CD4-positive, alpha-beta memory T cell (primary cell): ENCODE measurements at places on chromosomes 3 and 15. TPM values are rescaled to one million over a fixed set of nuclear protein-coding genes. Genes with fewer than 3 reads are reported as not detected.

CCR9 gene
- total RNA-seq, result 4.0 TPM

BNC1 gene
- total RNA-seq, result not detected

GOLGA8G gene
- not detected for total RNA-seq

JAGN1 gene
- 26.5 TPM for total RNA-seq

DNA sequence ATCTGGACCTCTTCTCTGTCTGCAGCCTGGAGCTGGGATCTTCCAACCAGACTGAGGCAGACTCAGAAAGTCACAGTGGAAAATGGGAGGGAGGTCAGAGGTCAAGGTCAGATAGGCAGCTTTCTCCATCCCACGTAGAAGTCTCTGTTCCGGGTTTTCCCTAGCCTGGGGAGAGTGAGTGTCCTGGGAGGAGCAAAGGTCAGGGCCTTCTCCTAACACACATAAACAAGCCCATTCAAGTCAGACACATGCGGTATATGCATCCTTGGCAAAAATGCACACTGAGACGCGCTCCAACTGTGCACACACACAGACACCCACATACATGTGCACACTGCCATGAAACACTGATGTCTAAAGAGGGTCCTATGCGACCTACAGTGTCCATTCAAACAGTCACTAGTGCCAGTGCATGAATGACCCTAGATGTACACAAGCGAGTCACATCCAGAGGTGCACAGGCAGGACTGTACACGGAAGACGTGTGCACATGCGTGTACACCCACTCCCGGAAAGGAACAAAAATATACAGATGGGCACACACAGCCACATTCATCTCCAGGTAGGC lies 681 bp downstream of the TWF2 start:
- DNase-seq, result no peak

DNA sequence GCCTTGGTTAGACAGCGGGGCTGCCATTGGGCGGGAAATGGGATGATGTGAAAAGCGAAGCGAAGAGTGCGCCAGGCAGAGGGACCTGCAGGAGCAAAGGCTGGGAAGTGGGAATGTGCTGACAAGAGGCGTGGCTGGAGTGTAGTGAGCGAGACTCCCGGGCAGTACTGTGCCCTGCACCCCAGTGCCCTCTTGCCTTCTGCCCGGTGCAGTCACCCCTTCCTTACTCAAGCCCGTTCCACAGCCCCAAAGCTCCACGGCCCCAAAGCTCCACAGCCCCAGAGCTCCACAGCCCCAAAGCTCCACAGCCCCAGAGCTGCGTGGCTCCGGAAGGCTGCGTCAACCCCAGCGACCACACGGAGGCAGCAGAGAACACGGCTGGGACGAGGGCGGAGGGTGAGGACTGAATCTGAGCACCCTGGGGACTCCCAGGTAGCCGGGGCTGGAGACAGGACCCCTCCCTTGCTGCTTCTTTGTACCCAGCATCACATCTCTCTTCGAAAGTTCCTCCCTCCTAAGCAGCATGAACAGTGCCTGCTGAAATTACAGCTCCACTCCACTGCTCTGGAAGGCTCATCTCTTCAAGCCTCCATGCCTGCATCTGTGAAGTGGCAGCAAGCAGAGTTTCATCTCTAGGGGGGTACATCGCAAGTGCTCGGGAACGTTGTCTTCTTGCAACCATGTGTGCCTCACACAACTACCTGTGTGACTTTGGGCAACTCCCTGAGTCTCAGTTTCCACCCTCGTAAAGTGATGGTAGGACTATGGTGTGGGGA lies 108.9 kb downstream of the FBLN2 start:
- DNase-seq, result peak; percentile 62

- no peak for DNase-seq
These were observed 420.4 kb downstream of the ROBO2 start for GRCh38 chr3:77460326-77460725.

DNA sequence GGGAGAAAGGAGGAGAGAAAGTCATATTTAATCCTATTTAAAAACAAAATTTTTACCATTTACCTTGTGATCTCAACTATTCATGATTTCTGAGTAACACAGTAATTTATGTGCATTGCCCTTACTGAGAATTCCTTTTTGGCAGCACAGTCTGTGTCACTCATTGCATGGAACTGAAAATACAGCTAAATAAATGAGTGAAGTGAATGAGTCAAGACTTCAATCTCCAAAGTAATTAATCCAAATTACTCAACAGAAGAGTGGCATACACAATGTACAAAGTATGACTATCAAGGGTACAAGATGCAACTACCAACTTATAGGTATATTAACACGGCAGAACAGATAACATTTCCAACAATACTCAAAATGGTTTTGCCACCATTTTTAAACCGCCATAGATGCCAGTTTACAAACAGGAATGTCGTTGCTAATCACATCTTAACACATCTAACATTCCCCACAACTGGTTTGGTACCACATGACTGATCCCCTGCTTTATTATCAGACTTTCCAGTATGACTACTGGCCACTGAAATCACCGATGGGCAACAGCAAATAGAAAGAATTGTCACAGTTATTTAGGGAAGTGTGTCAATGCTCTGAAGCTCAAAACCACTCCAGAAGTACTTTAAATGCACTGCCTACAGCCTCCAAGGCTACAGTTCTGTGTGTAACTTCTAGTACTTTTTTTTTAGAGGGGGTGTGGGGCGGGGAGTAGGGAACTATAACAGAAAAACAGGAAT lies 410.4 kb downstream of the SHQ1 start:
- DNase-seq, result no peak

DNA sequence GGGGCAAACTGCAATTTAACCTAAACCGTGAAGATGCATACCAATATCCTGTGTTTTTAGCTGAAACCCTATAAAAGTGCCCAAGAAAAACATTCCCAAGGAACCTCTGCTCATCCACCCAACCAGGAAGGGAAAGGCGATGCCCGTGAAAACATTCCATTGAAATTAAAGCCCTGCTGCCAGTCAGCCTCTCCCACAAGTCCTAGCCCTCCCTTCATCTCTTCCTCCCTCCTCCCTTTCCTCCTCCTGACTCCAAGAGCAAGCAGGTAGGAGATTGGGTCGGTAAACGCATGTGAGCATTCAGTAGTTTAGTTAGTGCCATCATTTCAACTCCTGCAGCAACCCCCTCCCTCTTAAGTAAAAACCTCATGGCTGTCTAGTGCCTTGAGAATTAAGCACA lies 27.7 kb downstream of the HES1 start:
- no peak for DNase-seq

DNA sequence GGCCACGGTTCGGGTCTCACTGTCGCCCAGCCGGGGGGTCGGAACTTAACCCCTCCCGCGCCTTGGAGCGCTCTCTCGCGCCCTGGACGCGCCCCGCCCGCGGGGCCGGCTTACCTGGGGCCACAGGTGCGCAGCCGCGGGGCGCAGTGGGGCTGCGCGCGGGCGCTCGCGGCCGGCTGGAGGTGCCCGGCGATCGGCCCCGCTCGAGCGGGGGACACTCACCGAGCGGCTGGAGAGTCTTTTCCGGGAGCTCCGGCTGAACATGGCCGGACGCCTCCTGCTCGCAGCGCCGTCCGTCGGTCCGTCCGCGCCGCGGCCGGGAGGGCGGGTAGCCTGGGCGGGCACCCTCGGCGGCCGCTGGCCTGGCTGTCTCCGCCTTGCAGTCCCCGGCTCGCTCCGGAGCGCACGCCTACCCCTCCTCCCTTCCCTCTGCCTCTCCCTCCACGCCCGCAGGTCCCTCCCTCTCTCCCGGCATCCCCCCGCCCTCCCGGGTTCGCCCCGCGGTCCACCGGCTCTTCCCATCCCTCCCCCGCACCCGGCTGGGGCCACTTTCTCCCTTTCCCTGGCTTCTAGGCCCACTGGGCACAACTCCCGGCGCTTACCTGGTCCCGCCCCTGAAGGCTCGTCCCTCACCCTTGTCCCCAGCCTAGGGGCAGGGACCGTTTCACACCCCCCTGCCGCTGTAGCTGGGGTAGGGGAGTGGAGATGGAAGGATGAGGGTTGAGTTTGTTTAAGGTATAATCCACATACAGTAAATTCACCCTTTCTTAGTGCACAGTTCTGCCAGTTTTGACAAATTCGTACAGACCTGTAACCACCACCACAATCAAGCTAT lies 220.1 kb upstream of the PRICKLE2 start:
- no peak for DNase-seq

DNA sequence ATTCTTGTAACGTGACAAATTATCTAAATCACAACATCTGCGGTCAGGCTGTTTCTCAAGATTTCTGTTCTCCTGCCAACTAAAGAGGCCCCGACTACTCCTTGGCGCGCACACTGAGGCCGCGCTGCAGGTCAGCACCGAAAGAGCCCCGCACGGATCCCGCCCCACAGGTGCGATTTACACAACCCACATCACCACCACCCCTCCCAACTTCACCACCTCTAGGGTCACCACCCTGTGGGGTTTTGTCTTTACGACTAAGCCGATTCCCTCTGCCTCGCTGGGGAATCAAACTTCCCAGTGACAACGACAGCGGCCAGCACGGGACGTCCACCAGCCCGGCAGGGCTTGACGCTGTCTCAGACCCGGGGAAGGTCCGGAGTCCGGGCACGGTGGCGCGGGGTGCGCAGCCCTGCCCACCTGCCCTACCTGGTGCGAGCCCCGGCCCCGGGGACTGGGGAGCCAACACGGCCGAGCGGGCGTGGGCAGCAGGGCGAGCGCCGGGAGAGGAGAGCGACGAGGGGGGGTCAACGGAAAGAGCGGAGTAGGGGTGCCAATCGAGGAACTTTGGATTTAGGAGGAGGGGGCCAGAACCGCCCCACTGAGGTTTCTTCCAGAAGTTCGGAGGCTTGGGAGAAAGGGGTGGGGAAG lies 764 bp downstream of the UACA start:
- peak; percentile 4 for DNase-seq

GRCh38 chr3:184078851-184079250 lies 18.0 kb upstream of the HTR3E start:
- no peak for DNase-seq

GRCh38 chr3:10702961-10703740 lies 112.9 kb upstream of the SLC6A11 start:
- DNase-seq, result no peak

- no peak for DNase-seq
These were observed 91.9 kb upstream of the PRR23C start for GRCh38 chr3:139136469-139137202.

- no peak for DNase-seq
These were observed 196.4 kb upstream of the NANOGP8 start for GRCh38 chr15:35281515-35281914.

DNA sequence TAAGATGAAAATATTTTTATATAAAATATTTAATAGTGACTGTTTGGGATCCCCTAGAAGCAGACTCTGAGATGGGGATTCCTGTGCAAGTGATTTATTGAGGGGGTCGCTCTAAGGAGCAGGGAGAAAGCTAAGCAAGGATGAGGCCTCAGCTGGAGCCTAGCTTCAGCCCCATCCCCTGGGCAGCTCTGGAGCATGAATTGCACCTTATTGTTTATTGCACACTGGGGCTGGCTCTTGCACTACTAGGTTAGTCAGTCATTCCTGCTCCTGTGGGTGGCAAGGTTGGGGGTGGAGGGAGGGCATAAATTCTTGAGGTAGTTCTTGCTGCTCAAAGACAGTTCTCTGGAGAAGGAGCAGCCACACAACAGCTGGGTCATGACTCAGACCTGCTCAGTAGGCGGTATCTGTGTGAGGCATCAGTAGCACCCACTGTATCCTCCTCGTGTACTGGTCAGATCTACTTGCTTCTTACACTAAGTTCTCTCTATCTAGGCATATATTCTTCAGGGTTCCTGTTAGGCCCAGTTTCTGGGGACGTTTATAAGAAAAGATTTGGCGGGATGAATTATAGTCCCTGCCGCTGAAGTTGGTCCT lies 27.2 kb upstream of the TNFSF10 start:
- DNase-seq, result no peak

DNA sequence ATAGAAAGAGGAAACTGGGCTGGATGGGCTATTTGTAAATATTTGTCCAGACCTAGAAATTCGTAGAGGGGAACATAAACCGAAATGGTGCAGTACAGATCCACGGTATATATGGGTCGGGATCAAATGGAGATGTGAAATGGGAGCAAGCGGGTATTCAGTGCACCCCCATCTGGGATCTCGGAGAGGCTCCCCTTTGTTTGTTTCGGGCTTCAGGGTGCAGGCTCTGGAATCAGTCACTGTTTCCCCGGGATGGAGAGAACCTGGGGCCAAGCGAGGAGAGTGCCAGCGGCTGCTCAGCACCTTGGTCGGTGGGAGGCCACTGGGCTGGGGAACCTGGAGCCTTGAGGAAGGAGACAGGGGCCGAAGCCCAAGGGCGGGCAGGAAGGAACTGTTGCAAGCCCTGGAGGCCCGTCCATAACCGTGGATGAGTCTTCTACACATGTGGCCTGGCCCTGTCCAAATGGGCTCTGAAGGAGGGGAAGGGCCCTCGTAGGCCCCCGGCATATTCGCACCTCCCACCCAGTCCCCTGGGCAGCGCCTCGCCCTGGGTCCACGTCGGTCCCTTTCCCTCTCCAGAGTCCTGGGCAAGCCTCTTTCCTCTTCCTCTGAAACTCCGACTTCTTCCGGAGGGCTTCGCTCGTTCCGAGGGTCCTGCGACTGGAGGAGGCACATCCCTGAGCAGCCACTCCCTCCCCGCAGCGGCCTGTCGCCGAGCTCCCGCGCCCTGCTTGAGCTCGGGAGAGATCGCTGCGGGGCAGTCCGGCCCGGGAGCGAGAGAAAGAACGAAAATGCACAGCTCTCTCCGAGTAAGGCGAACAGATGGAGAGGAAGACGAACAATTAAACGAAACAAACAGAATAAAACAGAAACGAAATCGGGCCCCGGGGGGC lies 3.0 kb downstream of the ISL2 start:
- DNase-seq, result peak; percentile 27

- no peak for DNase-seq
These were observed 1.9 kb upstream of the CFAP92 start for GRCh38 chr3:128995737-128996136.

DNA sequence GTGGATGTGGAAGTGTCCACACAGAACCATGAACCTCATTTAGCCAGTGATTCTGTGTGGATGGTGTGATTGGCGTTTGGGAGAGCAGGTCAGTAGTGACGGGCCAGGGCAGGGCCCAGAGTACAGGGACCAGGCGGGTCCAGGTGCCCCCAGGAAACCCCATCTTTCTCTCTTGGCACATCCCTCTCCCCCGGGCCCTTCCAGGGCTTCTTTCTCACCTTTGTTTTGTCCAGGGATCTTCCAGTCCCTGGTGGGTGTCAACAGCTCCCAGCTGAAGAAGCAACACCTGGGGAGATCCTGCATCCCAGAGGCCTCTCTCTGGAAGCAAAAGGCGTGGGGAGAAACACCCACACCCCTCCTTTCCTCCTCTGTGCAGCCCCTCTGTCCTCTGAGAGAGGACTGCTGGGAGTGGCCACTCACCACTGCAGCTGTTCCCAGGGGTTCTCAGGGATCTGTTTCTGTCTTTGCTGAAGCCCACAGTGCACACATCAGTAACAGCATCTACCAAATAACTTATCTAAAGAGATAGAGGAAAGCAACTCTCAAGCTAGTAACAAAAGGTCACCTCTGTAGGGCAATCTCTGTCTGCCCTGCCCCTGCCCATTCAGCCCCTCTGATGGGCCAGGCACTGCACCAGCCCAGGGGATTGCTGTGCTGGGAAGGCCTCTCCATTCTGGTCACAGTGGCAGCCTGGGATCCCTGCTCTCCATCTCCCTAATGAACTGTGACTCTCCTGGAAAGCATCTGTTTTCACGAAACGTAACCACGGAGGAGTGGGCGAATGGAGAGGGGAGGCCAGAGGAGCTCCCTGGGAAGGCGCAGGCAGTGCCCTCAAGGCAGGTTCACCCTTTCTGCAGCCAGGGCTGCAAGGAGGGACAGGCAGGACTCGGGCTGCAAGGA lies 98.3 kb upstream of the ALDH1A3 start:
- no peak for DNase-seq

- no peak for DNase-seq
These were observed 408.6 kb downstream of the GBE1 start for GRCh38 chr3:81352867-81353266.

- DNase-seq, result no peak
These were observed 120.4 kb upstream of the IQSEC1 start for GRCh38 chr3:13193320-13194284.
